Pons (tissue), 1 donor: ENCODE measurements at places on chromosomes 12 and 14.
A peak's percentile ranks its signal among the peaks of the same experiment; 100 is the strongest.

GRCh38 chr14:86672080-86672479, 1142.1 kb downstream of the FLRT2 start:
- DNase-seq, result no peak

DNA sequence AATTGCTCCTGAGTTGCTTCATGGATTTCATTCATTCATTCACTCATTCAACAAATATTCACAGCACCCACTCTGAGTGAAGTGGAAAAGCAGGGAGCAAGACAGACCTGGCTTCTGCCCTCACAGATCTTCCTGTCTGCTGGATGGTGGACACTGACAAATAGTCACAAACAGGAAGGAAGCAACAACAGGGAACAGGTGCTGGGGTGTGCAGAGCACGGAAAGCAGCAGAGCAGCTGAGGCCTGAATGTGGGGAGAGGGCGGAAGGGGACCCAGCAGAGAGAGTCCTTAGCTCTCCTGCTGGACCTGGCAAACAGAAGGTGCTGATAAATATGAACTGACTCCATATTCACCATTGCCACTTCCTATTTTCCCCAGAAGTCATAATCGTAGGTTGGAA, 54.4 kb downstream of the SETD3 start:
- DNase-seq, result no peak

GRCh38 chr14:50366589-50366988, 30.1 kb downstream of the CDKL1 start:
- no peak for DNase-seq

DNA sequence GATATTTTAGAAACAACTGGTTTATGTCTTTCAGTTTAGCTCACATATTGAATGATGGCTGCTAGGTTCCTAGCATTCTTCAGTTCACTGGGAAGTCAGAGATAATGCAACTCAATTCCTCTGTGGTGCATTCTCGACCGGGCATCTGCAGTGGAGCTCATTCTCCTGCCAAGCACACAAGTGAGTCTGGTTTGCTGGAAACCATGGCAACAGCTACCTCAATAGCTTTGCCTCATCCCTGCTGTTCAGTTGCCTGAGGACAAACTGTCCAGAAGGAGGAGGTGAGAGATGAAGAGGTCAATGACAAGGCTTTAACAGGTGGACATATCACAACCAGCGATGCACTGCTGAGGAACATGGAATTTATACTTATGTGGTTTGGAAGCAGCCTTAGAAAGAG, 816.9 kb downstream of the AACS start:
- DNase-seq, result peak; percentile 50

DNA sequence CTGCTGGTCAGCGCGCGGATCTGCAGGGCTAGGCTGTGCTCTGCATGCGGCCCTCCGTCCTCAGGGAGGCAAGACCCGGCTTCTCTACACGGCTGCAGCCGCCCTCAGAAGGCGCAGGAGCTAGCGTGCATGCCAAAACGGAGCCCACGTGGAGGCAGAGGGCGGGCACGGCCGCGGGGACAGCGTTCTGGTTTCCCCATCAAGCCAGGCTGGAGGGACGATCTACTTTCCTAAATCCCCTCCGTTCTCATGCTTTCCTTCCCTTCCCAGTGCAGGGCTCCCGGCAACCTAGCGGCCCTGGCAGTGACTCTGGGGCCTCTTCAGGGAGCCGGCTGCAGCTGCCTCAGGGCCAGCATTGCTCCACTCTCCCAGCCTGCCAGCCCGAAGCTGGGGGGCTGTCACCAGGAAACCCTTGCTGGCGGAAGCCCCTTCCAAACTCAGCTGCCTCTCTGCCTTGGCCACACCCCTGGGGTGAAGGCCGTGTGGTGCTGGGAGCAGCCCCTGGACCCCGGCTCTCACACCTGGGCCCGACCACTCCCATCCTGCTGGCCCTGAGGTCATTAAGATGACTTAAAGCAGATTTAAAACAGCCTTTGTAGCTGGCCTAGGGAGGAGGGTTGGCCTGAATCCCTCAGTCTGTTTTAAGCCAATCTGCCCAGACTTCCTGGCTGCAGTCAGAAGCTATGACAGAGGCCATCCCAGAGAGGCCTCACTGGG, 9.2 kb upstream of the GOLGA3 start:
- no peak for DNase-seq

DNA sequence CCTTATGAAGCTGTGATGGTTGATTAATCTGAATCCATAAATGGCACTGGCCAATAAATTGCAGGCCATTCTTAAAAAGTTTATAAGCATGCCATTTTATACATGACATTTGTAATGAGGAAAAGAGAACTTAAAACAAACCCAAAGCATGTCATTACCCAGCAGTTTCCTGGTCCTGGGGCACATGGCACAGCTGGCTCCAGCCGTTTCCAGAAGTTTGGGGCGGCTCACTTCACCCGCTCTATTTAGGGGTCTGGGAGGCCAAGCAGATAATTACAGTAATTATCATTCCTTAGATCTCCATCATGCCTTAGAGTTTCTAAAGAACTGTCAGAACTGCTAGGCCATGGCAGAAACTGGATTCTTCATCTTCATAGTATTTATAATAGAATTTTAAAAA, 6.4 kb downstream of the ADGRD1 start:
- no peak for DNase-seq

- DNase-seq, result peak; percentile 52
Measured at GRCh38 chr12:48936379-48936979, 11.2 kb upstream of the FKBP11 start.

DNA sequence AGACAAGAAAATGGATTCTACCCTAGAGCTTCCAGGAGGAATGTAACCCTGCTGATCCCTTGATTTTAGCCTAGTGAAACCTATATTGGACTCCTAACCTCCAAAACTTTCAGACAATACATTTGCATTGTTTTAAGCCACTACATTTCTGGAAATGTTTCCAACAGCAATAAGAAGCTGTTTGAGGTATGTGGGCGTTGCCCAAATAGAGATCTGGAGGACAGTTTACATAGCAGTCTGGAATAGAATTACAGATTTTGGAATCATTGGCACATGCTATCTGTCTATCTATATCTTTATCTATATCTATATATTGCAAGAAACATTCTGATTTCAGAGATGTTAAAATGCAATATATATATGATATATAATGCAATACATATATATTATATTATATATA, 42.4 kb upstream of the EGLN3 start:
- DNase-seq, result no peak

- no peak for DNase-seq
Measured at GRCh38 chr12:65430571-65431306, 152.3 kb downstream of the MSRB3 start.

DNA sequence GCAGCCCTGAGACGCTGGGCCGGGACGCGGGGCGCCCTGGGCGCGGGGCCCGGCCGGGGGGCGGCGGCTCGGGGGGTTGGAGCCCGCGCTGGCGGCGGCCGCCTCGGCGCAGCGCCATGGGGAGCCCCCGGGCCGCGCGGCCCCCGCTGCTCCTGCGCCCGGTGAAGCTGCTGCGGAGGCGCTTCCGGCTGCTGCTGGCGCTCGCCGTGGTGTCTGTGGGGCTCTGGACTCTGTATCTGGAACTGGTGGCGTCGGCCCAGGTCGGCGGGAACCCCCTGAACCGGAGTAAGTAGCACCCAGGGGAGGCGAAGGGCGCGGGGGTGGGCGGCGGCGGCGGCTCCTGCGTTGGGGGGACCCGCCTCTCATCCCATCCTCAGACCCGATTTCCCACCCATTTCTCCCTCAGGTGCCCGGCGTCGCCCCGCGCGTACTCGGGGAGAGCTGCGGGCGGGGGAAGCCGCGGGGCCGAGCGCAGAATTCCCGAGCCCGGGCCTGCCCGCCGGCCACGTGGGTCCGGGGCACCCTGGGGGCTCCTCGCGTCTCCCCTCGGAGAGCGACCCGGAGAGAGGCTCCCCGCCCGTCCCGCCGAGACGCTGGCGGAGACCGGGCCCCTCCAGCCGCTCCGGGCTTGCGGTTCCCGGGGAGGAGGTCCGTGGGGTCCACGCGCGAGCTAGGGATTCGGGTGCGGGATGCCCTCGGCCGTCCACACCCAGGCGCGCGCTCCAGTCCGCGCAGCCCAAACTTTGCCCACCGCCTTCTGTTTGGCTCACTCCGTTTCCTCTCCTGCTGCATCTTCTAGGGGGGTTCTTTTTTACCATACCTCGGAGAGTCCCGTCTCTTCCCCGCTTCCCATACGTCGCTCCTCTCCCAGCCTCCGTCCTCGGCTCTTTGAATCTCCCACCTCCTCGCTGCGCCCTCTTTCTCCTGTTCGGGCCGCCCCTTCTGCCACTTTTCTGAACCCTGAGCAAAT, 807 bp downstream of the B4GALNT3 start:
- DNase-seq, result no peak

DNA sequence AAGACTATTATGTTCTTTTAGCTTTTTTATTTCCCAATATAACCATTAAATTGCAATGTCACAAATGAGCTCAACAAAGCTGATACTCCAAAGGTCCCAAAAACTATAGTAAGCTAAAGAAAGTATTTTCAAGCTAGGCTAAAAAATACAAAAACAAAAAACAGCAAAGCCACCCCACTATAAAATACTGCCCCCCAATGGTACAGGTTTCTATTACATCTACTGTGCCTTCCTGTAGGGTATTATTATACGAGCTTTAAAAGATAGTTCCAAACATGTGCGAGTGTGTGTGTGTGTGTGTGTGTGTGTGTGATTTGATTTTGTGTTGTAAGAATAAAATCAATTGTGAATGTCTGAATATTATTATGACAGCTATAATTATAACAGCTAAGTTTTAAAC, 1.1 kb downstream of the IFNG start:
- DNase-seq, result no peak

- no peak for DNase-seq
Measured at GRCh38 chr14:69997849-69998248, 118.6 kb downstream of the SMOC1 start.

DNA sequence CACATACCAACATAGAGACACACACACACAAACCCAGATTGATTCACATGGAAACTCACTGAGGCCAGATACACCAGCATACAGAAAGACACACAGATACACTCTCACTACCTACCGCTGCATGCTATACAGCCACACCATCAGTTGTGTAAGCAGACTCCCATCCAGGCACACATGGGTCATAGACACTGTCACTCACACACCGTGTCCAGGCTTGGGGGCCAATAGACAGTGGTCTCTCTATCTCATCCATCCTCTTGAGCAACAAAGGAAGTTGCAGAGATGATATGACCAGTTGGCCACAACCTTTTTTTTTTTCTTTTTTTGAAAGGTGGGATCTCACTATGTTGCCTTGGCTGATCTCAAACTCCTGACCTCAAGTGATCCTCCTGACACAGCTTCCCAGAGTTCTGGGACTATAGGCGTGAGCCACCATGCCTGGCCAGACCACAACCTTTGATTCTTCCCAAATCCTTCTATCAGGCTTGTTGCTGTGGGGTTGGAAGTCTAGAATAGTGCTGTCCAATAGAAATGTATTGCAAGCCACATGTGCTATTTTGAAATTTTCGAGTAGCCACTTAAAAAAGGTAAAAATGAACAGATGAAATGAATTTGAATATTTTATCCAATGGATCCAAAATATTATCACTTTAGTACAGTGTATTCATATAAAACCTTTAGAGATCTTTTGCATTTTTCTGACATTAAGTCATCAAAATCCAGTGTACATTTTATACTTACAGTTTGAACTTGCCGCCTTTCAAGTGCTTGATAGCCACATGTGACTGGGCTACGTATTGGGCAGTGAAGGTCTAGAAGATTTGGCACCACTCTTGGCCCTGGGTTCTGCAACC, 7.4 kb downstream of the LRP1-AS start:
- no peak for DNase-seq

GRCh38 chr12:101919447-101919846, 42.1 kb downstream of the DRAM1 start:
- DNase-seq, result no peak

DNA sequence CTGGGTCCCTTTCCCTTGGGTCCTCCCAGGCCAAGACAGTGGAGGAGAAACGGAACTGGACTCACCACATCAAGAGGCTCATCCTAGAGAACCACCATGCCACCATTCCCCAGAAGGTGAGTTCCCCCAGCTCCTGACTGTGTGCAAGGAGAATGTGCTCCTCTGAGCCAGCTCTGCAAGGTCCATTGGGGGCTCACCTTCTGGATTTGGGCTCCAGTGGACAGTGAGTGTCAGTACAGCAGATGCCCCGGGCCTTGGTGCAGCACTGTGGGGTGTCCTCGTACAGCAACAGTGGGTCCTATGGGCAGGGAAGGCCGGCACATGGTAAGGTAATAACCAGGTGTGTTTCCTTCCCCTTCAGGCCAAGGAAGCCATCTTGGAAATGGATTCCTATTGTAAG, 27.8 kb downstream of the PLEKHG3 start:
- DNase-seq, result no peak

GRCh38 chr14:56073799-56074198, 44.4 kb upstream of the PELI2 start:
- no peak for DNase-seq

- no peak for DNase-seq
Measured at GRCh38 chr14:56294128-56294527, 175.9 kb downstream of the PELI2 start.
